ENCODE measurements at places on chromosomes 4 and X. TPM values are rescaled to one million over a fixed set of nuclear protein-coding genes. Genes with fewer than 3 reads are reported as not detected.

GRCh38 chr4:25830548-25830947 is 32.2 kb downstream of the SEL1L3 start:
- DNase-seq = no peak
- H3K27me3 ChIP-seq = no peaks in the 10 kb centered on the region
- H3K27ac ChIP-seq = no peak overlapping the region

DNA sequence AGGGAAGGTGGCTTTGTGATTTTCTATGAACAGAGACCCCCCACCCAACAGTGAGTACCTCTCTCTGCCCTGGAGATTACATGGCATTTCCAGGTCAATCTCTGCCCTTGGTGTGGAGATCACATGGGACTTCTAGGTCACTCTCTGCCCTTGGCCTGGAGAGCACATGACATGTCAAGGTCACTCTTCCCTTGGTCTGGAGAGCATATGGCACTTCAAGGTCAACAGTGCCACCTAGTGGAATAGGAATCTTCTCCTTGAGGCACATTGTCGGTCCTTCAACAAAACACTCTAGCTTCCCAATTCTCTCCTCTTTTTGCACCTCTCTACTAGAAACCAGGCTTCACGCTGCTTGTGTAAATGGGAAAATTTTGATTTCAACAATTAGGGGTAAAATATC is 66.2 kb upstream of the TACR3 start:
- no peak for DNase-seq
- no peak overlapping the region for H3K4me3 ChIP-seq
- no peaks in the 10 kb centered on the region for H3K36me3 ChIP-seq

- H3K27ac ChIP-seq = peak overlapping the region; percentile 99
- H3K4me1 ChIP-seq = peaks cover 43% of the 10 kb centered on the region
- peaks cover 42% of the 10 kb centered on the region for H3K36me3 ChIP-seq
- H3K27me3 ChIP-seq = no peaks in the 10 kb centered on the region
Measured at GRCh38 chr4:152536545-152537182, 772 bp upstream of the FBXW7 start.

The GPRASP1 gene
- total RNA-seq = 1.5 TPM

- no peak for DNase-seq
- no peaks in the 10 kb centered on the region for H3K27me3 ChIP-seq
- no peaks in the 10 kb centered on the region for H3K36me3 ChIP-seq
- H3K4me1 ChIP-seq = no peaks in the 10 kb centered on the region
- no peak overlapping the region for H3K27ac ChIP-seq
Measured at GRCh38 chr4:148828291-148828690, 386.1 kb upstream of the NR3C2 start.

GRCh38 chr4:7062816-7063215 is 5.0 kb downstream of the GRPEL1 start:
- H3K36me3 ChIP-seq = peaks cover 41% of the 10 kb centered on the region
- no peak overlapping the region for H3K27ac ChIP-seq
- DNase-seq = no peak
- no peak overlapping the region for H3K4me3 ChIP-seq

GRCh38 chrX:11319806-11320520 is 26.8 kb downstream of the AMELX start:
- no peak for DNase-seq
- no peaks in the 10 kb centered on the region for H3K36me3 ChIP-seq
- H3K4me1 ChIP-seq = no peaks in the 10 kb centered on the region

DNA sequence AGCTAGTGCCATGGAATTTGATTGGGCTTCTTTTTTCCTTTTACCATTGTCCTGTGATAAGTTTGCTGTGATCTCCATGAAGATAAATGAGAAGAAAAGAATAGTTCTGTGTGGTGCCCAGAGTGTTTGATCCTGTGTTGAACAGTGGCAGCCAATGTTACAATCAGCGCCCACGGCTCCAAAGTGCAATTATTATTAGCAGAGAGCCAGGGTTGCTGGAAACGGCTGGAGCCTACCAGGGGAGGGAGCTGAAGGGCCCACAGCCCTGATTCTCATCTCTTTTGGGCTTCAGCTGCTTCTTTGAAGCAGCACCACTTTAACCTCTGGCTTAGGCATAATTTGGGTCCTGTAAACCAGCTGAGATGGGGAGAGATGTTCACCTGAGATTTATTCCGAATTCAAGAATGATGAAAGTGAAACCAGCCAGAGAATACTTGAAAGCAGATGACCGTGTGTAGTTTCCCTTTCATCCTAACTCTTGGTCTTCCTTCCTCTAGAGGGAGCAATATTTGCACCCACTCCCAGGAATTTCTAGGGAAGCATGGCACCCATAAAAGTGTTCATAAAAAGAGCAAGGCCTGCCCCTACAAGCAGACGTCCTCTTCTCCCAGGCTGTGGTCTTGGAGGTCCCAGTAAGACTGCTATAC is 298.3 kb downstream of the EVC2 start:
- no peaks in the 10 kb centered on the region for H3K36me3 ChIP-seq
- no peak for DNase-seq
- no peak overlapping the region for H3K27ac ChIP-seq
- H3K27me3 ChIP-seq = no peaks in the 10 kb centered on the region
- H3K4me3 ChIP-seq = no peak overlapping the region

The TRIM61 gene
- total RNA-seq = 1.1 TPM

DNA sequence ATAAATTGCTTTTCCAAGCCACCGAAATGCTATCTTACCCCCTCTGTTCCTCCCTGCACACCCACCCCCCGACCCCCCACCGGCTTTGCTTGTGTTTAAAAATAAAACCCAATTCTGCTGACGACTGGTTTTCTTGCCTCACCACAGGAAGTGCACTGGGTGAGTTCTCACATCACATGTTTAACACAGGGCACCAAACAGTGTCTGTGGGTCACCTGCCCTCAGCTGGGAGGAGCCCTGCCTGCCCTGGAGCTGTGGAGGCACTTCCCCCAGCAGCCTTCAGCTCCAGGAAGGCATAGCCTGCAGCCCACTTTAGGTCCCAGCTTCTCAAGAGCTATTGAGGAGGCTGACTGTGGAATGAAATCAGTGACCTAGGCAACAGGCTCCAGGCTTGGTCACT is 8.8 kb downstream of the TMEM255A start:
- H3K36me3 ChIP-seq = no peaks in the 10 kb centered on the region
- H3K4me1 ChIP-seq = peaks cover 27% of the 10 kb centered on the region
- H3K27ac ChIP-seq = peak overlapping the region; percentile 60
- DNase-seq = peak; percentile 54
- peaks cover 6% of the 10 kb centered on the region for H3K27me3 ChIP-seq
- no peak overlapping the region for H3K4me3 ChIP-seq

DNA sequence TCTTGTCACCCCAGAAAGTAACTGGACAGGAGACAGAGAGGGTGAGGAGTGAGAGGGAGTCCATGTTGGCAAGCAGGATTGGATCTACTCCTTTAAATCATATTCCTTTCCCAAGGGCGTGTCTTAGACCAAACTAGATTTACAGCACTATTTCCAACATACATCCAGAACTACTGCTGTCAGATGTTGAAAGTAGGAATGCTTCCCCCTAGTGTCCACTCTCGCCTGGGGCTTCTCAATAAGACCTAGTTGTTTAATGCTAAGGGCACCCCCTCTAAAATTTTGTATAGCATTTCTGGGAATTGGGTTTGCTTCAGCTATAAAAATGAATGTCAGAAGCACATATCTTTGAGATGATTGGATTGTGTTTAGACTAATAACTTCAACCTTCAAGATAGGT is 13.3 kb downstream of the OFD1 start:
- H3K36me3 ChIP-seq = peaks cover 25% of the 10 kb centered on the region
- no peak overlapping the region for H3K4me3 ChIP-seq
- peaks cover 26% of the 10 kb centered on the region for H3K4me1 ChIP-seq
- H3K27me3 ChIP-seq = no peaks in the 10 kb centered on the region

GRCh38 chrX:40964633-40965586 is 120.3 kb upstream of the USP9X start:
- no peak for DNase-seq
- no peak overlapping the region for H3K4me3 ChIP-seq
- H3K27me3 ChIP-seq = no peaks in the 10 kb centered on the region
- peaks cover 2% of the 10 kb centered on the region for H3K4me1 ChIP-seq
- H3K27ac ChIP-seq = no peak overlapping the region
- no peaks in the 10 kb centered on the region for H3K36me3 ChIP-seq

DNA sequence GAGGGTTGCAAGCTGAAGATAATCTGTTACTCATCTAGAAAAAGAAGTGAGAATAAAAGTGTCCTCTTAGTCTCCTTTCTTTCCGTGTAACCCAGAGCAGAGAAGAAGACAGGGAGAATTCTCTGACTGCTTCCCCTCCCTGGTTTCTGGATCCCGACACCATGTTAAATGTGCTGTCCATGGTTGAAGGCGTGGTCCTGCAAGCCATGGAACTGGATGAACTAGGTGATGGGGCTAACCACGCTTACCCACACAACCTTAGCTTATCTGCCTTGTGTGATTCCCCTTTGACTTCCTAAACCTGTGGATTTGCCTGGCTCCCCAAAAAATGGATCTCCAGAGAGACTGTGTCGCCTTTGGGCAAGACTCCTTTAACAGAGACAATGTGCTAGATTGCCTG is 907.6 kb downstream of the FSTL5 start:
- no peaks in the 10 kb centered on the region for H3K27me3 ChIP-seq
- no peak overlapping the region for H3K4me3 ChIP-seq
- no peak for DNase-seq
- H3K27ac ChIP-seq = no peak overlapping the region

DNA sequence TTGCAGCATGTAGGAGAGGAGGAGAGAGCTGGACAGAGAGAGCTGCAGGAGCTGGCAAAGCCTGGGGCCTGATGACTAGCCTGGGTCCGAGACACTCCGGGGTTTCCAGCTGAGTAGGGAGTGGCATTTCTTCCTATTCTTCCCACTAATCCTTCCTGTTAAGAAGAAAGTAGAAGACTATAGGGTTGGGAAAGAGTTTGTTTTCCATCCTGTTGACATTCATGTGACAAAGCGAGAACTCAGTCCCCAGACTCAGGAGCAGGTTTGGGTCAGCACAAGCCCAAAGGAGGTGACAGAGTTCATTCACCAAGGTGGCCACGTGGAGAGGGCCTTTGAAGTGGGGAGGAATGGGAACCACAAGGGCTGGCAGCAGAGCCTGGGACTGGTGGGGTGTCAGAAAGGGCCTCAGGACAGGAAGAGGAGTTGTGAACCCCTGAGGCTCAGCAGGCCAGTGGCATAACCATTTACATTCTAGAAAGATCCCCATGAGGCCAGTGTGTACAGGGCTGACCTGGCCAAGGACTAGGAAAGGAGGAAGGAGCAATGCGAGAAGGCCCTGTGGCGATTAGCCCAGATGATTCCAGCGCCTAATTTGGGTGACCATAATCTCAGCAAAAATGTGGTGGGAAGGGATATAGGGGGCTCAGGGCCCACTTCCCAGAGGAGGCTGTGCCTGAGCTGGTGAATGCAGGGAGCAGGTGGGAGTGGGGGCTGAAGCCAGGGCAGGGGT is 3.3 kb upstream of the HAUS3 start:
- H3K27me3 ChIP-seq = no peaks in the 10 kb centered on the region
- no peak overlapping the region for H3K4me3 ChIP-seq
- peak overlapping the region; percentile 34 for H3K27ac ChIP-seq
- no peak for DNase-seq

The NXF3 gene
- not detected for total RNA-seq

The LIMCH1 gene
- not detected for total RNA-seq

The GRPR gene
- total RNA-seq = not detected

The PABPC4L gene
- not detected for total RNA-seq

The TBC1D19 gene
- total RNA-seq = 5.2 TPM

GRCh38 chr4:44736900-44737299 is 10.5 kb upstream of the GNPDA2 start:
- no peaks in the 10 kb centered on the region for H3K4me1 ChIP-seq
- no peak overlapping the region for H3K4me3 ChIP-seq

The CLDN34 gene
- not detected for total RNA-seq

DNA sequence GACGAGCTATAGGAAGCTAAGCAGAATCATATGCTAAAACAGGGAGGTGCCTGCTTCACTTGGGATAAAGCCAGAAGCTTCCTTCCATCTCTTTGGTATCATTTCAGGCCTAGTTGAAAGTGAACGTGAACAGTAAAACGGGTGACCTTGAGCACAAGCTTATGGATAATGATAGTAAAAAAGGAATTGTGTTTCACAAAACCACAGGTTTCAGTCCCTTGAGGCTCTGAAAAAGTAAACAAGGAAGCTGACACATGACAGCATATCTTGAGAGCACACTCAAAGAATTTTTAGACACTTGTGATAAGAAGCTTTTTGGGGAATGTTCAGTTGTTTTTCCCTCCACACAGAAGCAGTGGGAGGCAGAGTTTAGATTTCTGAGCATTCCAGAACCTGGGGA is 286.1 kb downstream of the DCHS2 start:
- no peak overlapping the region for H3K27ac ChIP-seq
- H3K27me3 ChIP-seq = peaks cover 7% of the 10 kb centered on the region
- H3K4me3 ChIP-seq = no peak overlapping the region
- DNase-seq = no peak
